ENCODE measurements at places on chromosomes 7 and 10.

- DNase-seq: no peak
Measured at GRCh38 chr7:40777730-40778312, 643.0 kb downstream of the SUGCT start.

DNA sequence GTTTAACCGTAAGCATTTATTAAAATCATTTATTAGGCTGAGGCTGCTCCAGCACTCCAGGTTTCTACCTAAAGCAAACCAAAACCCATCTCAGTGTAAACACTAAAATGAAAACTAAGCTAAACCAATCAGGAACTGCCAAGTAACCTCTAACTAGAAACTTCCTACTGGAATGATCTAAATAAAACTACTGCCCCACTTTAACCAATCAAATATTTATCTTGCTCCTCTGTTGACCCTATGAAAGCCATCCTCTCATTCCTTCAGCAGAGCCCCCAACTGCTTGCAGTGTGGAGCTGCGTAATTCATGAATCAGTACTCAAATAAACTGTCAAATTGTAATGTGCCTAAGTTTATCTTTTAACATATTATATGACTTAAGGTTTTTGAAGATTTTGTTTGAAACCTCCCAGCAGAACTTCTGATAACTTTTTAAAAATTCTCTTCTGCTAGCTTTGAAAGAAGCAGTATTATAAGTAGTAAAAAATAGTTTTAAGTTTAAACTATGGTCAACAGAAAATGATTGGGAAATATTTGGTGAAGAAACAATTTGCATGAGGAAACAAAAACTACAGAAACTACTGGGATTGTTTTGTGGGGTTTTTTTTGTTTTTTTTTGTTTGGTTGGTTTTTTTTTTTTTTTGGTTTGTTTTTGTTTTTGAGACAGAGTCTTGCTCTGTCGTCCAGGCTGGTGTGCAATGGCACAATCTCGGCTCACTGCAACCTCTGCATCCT, 47.4 kb downstream of the GPR37 start:
- DNase-seq: no peak

DNA sequence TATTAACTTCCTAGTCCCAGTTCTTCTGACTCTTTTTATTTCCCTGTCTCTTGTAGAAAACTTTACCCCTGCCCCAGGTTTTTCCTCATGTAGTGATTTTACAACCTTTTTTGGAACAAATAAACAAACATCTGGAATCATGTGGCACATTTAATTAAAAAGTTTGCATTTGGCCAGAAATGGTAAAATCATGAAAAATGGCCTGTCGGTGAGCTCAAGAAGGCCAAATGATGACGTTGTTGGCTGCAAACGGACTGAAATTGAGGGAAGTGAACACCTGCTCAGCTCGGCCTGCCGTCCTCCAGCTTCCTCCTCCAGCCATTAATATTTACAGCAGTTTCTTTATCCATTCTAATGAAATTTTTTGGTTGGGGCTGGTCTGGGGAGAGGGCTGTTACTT, 902.8 kb downstream of the LRMDA start:
- DNase-seq: no peak

DNA sequence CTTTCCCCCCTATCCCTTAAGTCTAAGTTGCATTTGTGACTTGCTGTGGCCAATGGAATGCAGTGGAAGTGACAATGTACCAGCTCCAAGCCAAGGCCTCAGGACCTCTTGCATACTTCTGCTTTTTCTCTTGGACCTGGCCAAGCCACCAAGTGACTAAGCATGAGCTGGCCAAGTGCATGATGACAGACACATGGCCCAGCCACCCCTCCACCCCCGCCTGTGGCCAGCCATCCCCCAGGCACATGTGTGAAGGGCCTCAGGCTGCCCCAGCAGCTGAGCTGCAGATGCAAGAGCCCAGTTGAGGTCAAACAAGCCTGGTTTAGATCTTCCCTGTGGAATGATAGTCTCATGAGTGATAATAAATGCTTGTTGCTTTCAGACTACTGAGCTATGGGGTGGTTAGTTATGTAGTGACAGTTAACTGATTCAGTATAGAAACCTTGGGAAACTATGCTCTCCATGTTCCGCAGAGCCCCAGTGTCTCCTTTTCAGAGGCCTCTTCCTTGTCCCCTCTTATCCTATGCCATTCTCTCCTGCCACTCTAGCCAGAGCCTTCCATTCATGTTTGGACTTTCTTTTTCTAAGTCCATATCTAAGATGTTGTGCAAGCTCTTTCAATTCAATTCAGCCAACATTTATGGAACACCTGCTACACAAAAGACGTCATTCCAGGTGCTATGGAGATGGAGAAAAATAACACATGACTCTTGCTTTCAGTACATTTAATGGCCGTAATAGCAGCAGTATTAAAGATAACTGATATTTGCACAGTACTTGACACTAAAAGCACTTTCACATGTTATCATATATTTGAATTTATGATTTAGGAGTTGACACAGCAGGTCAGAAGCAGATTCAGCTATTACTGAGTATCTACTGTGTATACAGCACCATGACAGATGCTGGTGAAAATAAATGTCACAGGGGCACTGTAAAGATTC, 55.5 kb upstream of the LOXL4 start:
- no peak for DNase-seq

GRCh38 chr10:546971-547590, 142.4 kb downstream of the DIP2C start:
- no peak for DNase-seq

DNA sequence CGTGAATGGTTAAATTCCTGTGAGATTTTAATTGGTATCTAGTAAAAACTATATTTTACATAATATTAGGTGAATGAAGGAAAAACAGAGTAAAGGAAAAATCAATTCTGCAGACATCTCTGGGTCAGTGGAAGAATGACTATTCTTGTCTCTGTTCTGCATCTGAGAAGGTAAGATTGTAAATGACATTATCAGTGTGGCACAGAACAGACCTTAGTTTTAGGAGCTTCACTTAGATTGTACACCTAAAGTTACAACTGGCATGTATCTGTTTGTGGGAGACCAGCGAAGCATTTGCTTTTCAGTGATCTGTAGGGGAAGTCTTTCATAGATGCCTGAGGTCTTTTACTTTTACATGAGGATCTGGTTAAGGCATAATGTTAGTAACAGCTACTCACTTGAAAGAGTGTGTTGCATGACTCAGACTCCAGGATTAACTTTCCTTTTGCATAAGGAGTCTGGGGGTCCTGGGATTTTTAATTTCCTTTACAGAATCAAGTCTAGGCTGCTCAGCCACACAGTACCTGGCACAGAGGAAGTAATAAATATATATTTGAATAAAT, 56.2 kb downstream of the JMJD1C start:
- no peak for DNase-seq

- DNase-seq: no peak
Measured at GRCh38 chr7:42902331-42902730, 9.5 kb downstream of the C7orf25 start.

GRCh38 chr10:84238909-84239308, 2.4 kb downstream of the LRIT1 start:
- no peak for DNase-seq

- no peak for DNase-seq
Measured at GRCh38 chr7:154744256-154744860, 258.6 kb downstream of the PAXIP1 start.

DNA sequence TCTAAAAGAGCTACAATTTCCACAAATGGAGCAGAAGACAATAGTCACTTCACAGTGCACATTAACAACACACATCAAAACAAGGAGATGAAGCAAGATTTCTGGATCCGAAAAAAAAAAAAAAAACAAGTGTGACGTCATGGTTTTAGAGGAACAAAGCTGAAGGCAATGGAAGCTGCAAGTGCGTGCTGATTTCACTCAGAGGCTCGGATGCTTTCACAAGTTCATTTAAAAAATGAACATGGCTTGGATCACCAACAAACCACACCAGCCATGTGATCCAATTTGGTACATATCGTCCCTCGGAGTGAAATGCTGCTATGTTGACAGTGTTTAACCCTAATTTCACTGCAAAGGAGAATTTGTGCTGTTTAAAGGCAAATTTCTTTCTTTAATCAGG, 337.0 kb upstream of the PRKCQ start:
- DNase-seq: no peak

- DNase-seq: no peak
Measured at GRCh38 chr10:132624061-132624846, 86.7 kb downstream of the INPP5A start.

DNA sequence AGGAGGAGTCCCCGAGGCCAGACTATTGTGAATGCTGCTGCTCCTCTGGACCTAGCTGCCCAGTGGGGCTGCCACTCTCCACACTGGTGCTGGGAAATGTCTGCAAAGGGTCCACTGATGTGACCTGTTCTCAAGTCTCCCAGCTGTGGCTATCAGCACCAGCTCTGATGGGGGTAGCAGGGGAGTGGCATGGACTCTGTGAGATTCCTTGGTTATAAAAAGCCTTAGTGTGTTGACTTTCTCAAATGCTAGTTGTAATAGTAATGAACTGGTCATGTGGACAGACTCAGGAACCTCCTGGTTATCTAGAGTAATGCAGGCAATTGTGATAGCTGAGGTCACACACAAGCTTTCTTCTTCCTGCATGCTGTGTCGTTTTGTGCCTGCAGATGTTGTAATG, 34.1 kb upstream of the ARMC3 start:
- DNase-seq: no peak

GRCh38 chr7:11760372-11760771, 71.6 kb downstream of the THSD7A start:
- no peak for DNase-seq

GRCh38 chr10:101065481-101066145, 3.8 kb downstream of the KAZALD1 start:
- no peak for DNase-seq

- no peak for DNase-seq
Measured at GRCh38 chr7:42057331-42057730, 179.7 kb downstream of the GLI3 start.

DNA sequence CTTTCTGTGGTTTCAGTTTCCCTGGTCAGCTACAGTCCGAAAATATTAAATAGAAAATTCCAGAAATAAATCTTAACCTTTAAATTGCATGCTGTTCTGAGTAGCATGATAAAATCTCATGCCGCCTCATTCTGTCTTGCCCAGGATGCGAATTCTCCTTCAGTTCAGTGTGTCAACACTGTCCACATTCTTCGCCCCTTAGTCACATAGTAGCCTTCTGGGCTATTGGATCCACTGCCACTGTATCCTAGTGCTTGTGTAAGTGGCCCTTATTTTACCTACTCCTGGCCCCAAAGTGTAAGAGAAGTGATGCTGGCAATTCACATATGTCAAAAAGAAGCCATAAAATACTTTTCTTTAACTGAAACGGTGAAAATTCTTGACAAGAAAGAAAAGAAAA, 129.6 kb downstream of the ZWINT start:
- no peak for DNase-seq

GRCh38 chr7:67912437-67912836, 915.8 kb downstream of the TYW1 start:
- no peak for DNase-seq

- no peak for DNase-seq
Measured at GRCh38 chr10:124560377-124561105, 98.9 kb downstream of the LHPP start.

GRCh38 chr10:107022600-107023354, 141.7 kb downstream of the SORCS1 start:
- no peak for DNase-seq

DNA sequence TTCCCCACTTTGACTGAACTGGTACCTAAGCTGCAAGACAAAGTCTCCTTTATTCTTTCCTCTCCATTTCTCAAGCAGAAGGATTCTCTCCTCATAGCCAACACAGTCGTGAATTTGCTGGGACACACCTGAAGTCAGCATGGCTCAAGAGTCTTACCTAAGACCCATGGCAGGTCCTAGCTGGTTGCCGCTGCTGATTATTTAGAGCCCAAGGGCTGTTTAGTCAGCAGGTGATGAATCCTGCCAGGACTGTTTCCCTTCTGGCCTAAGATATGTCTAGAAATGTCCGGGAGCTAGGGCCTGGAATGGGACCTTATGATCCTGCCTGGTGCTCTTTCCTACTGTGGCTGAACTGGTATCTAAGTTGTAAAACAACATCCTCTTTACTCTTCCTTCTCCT, 82.8 kb downstream of the AHCYL2 start:
- DNase-seq: no peak

DNA sequence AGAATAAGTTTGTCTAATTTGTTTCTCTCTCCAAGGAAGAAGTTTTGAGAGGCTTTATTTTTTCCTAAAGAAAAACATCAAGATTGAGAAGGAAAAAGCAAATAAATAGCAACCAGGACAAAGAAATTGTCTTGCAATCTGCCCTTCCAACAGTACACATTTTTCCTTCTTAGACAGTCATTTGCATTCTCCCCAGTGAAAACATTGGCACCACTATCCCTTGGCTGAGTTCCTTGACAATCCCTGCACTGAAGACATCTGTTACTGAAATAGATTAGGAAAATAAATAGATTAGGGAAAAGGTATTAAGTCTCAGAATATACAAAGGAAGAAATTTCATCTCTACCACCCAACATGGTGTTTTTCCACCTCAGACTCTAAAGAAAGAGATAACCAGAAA, 12.2 kb upstream of the TMEM243 start:
- no peak for DNase-seq

DNA sequence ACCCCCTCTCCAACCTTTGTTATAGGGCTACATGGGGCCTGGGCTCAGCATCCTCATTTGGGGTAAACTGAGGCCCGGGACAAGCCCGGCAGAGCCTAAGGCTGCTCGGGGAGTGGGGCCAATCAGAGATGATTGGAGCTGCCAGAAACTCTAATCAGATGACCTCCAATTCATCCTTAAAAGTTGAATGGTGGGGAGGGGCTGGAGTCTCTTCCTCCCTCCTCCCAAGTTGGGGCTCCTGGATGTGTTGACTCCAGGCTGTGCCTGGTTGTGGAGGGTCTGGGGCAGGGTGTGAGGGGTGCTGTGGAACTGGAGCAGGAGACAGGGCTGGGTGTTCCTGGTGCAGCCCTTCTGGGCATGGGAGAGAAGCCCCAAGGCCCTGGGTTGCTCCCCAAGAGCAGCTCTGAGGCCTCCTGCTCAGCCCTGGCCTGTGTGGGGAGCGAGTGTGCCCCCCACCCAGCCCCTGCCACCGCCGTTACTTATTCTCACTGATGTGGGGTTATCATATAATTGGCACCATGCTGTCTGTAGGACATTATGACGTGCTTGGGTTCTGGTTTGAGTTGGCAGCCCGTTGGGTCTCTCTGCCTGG, 2.2 kb downstream of the BHLHA15 start:
- no peak for DNase-seq

DNA sequence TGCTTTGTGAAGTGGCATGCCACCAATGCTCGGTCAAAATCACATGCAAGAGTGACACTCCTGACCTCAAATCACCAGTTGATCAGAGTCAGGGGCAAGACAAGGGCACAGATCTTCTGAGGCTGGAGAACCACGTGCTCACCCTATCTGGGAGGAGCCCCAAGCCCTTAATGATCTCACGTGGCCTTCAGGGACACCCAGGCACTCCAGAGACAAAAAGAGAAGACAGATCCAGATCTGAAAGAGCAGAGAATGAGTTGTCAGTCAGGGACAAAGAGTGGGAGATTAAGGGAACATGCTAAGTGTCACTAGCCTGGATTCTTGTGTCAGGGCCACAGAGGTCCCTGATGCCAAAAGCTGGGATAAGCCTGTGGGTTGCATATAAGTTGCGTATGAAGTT, 134.3 kb downstream of the PLXNA4 start:
- no peak for DNase-seq

- no peak for DNase-seq
Measured at GRCh38 chr10:79130255-79130654, 61.5 kb downstream of the ZMIZ1 start.

All from memory B cell (primary cell).